ENCODE measurements at places on chromosomes 3 and 15.
A peak's percentile ranks its signal among the peaks of the same experiment; 100 is the strongest.

DNA sequence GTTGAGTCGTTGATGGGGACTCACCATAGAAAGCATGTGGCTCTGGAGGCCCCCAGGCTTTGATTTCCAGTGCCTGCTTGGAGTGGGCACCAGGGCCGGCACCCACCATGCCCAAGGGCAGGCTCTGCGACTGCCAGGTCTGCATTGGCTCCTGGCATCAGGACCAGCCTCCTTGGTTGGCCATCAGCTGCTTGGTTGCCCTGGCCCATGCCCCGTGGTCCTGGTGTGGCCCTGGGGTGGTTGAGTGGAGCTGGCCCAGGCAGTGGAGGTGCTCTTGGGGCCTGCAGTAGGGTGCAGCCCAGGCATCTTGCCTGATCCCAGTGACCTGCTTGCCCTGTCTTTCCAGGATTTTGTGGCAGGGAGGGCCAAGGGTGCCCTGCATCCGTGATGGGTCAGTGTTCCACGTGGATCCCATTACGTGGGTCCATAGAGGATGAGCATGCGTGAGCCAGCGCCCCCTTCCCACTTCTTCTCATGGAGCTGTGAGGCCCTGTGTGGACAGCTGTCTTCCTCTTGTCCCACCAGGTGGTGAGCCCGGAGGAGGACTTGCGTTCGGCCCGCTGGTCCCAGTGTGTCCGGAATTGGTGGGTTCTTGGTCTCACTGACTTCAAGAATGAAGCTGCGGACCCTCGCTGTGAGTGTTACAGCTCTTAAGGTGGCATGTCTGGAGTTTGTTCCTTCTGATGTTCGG, 187.0 kb downstream of the UBE3A start:
- DNase-seq = no peak

- DNase-seq = no peak
Measured at GRCh38 chr3:128805772-128806171, 73.6 kb upstream of the ACAD9 start.

- DNase-seq = no peak
Measured at GRCh38 chr3:112687211-112687610, 46.3 kb upstream of the CCDC80 start.

GRCh38 chr3:46031747-46032146, 4.5 kb upstream of the XCR1 start:
- DNase-seq = no peak

- DNase-seq = no peak
Measured at GRCh38 chr3:23748398-23749110, 57.2 kb upstream of the UBE2E1 start.

DNA sequence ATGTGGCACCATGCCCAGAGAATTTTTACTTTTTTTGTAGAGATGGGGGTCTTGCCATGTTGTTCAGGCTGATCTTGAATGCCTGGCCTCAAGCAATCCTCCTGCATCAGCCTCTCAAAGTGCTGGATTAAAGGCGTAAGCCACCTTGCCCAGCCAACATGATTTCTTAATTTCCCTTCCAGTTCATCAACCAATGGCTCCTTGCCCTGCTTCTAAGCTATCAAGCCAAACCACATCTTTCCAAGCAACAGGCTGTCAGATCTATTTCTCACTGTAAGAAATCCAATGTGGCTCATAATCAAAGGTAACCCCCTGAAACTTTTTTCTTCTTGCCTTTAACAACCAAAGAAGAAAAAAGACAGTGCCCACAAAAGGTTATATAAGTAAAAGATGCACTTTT, 204.2 kb upstream of the ICE2 start:
- DNase-seq = no peak

GRCh38 chr3:127167315-127168043, 25.5 kb upstream of the PRR23E start:
- no peak for DNase-seq

DNA sequence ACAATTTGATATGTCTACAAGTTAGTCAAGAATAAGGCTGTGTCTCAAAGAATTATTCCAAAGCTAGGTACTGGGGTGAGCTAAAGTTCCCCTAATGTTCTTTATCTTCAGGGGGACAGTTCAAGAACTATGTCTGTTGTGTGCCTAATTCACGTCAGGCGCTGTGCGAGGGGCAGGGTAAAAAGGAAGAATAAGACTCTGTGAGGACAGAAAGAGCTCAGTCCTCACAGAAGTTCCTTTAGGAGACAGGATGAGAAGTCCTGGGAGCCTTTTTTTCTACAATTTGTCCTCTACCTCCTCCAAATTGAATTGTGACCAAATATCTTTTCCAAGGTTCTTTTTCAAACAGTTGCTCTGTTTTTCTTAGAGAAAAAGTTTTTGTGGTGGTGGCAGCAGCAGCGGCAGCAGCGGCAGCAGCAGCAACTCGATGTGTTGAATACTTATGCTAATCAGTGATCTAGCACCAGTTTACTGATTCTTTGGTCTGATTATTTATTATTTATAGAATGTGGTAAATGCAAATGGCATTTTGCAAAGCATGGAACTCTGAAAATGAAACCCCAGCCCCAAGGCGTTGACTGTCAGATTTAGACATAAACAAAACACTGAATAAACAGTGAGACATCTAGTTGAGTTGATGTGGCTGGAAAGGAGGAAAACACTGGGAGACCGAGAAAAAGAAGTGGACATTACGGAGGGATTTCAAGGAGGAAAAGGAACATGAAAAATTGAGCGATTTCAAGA, 88.6 kb downstream of the GTPBP8 start:
- DNase-seq = no peak

- no peak for DNase-seq
Measured at GRCh38 chr3:155861476-155862183, 7.4 kb upstream of the SLC33A1 start.

DNA sequence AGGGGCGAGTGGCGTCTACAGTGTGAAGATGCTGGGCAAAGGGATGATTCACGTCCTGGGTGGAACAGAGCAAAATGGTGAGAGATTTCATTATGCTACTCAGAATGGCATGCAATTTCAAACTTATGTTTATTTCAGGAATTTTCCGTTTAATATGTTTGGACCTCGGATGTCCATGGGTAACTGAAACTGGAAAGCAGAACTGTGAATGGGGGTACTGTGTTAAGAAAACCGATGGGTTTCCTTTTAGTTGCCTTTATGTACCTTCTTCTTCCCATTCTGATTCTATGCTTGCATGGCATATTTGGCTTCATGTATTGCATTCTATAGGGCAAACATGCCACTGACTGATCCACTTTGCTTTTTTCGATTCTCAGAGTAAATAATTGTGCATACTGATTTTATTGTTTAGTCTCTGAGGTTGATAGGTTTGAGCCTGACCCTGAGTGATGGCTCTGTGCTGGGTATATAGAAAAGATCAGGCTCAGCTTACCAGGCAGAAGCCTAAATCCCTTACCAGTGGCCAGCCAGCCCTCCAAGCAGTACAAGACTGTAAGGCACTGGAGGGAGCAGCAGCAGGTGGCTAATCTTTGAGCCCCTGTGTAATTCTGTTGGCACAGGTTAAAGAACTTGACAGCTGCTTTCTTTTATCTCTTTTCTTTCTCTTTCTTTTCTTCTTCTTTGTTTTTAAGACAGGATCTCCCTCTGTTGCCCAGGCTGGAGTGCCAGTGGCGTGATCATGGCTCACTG, 4.5 kb downstream of the QTRT2 start:
- no peak for DNase-seq

DNA sequence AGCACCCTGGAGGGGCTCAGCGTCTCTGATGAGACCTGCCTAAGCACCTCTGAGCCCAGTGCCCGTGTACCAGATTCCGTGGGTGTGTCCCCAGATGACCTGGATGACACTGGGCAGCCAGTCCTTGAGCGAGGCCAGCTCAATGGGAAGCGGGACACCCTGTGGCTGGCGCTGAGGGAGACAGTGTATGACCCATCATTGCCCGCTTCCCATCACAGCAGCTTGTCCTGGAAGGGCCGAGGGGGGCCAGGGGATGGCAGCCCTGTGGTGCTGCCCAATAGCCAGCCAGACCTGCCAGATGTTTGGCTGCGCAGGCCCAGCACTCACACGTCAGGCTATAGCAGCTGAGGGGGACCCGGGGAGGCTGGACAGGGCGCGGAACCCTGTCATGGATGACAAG, 12.0 kb downstream of the DISP2 start:
- no peak for DNase-seq

DNA sequence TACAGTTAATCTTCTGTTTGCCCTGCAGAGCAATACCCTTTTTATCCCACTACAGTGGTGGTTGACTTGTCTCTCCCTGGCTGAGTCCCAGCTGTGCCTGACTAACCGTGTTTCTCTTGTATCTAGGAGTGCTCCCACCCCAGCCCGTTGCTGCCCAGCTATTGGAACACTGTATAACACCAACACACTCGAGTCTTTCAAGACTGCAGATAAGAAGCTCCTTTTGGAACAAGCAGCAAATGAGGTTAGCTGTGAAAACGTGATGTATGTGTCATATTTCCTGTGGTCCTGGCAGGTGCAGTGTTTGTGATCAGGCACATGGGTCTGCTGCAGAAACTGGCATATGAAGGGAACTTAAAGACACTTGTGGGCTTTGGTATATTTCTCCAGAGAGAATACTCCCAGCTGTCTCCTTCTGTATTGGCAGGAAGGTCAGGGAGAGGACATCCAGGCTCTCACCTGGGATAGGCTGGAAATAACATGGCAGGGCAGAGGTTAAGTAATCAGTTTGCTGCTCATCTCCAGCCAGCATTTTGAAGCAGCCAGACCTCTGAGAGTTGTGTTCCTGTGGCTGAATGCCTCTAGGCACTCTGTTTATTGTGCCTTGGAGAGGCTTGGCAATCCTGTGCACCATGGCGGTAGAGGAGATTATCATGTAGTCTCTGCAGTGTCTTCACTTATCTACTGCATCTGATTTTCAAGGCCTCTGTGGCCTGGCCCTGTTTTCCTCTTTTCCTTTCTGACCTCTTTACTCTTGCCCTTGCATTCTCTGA, 34.8 kb downstream of the ATG7 start:
- no peak for DNase-seq

DNA sequence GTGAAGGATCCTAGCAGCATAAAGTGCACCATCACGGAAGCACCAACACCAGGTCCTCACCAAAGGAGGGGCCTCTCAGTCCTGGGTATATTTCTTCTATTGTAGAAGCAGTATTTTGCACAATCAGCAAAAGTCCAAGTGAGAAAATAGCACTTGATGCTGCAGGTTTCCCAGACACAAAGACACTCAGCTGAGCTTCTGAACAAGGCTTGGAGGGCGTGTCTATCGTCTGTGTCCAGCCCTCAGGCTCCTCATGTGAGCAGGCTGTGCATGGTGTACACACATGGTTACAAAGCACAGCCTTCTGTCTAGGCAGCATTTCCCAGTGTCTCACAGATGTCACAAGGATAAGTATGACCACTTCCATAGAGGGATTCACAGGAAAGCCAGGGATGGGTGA, 98.3 kb upstream of the SPATA12 start:
- DNase-seq = peak; percentile 26

- no peak for DNase-seq
Measured at GRCh38 chr3:10140996-10141546, 507 bp upstream of the VHL start.

DNA sequence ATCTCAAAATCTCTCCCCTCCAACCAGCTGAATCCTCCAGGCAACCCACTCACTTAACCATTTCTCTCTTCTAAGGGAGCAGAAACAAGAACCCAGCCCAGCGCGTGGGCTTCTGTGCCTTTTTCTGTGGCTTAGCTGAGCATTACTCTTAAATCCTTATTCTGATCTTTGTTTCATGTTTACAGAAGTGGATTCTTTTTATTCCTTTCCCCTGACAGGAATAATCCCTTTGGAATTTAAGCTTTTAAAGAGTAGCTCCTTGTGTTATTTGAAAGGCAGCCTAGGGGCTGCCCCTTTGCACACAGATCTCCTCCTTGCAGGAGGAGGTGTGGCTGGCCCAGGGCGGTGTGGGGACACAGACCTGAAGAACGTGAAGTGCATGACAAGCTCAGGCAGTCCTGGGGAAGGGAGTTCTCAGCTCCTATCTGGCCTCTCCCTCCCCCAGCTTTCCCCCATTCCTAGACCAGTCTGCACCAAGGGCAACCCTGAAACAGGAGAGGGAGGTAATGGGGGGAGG, 77.1 kb upstream of the UBE2E1 start:
- no peak for DNase-seq

GRCh38 chr15:22903961-22904534, 65.6 kb downstream of the NIPA2 start:
- DNase-seq = no peak

DNA sequence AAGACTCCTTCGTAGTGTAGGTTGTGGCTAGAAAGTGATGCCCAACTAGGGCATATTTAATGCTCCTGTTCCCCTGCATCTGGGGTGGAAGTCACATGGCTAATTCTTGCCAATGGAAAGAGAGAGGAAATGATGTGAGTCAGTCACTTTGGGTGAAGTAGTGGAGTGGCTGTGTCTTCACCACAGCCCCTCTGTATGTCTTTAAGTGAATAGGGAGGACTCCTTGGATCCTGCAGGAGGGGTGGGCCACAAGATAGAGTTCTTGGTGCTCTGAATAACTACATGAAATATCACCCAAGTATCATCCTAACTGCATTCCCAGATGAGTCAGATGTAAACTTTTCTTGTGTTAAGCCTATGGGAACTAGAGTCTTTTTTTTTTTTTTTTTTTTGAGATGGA, 17.8 kb upstream of the MB21D2 start:
- no peak for DNase-seq

DNA sequence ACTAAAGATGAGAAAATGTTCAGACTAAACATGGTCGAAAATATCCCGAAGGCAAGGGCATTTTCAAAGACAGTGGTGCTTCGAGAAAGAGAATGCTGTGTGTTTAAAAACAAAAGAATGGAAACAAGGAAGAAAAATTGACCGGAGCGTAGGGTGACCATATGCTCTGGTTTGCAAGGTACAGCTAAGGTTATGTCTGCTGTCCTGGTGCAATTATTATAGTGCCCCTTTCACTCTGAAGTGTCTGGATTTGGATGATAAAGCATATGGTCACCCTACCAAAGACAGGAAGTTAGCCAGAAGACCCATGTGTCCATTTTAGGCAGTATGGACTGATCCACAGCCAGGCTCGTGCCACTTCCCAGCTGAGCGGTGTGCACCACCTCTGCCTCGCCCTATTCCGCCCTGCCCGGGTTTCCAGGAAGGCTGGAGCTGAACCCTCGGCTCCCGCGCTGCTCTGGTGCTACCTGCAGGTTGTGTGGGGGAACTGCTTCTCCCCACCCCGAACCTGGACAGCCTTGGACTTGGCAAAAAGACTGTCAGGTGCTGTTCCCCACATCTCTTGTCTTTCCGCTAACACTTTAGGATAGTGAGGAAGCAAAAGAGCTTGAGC, 25.2 kb downstream of the GOLGA6D start:
- DNase-seq = peak; percentile 31

Data from NCI-H1694 treated with DMSO at 0.1 percent for 48 hours (cell line).